ENCODE measurements at places on chromosomes 11 and 22. TPM values are rescaled to one million over a fixed set of nuclear protein-coding genes. Genes with fewer than 3 reads are reported as not detected.

Gene WBP2NL
- 0.13 TPM for total RNA-seq

Gene DGCR6
- 0.16 TPM for total RNA-seq

Gene PNPLA3
- 2.5 TPM for total RNA-seq

Gene HTATIP2
- total RNA-seq: 34.8 TPM

Gene PKP3
- 33.4 TPM for total RNA-seq

Gene TRIM34
- 5.0 TPM for total RNA-seq

Gene MLC1
- 0.04 TPM for total RNA-seq

Gene RELT
- total RNA-seq: 28.3 TPM

Gene GGT1
- 0.32 TPM for total RNA-seq

Gene SLC22A6
- not detected for total RNA-seq

Gene ALKBH8
- total RNA-seq: 13.8 TPM

Gene RIMBP3C
- not detected for total RNA-seq

Gene VWA5A
- 6.9 TPM for total RNA-seq

Gene ARHGAP8
- total RNA-seq: not detected

Gene MUC2
- total RNA-seq: 0.03 TPM

Gene RPUSD4
- 45.2 TPM for total RNA-seq

Gene ARHGEF12
- total RNA-seq: 40.9 TPM

Gene CRYBA4
- not detected for total RNA-seq

Gene CLCF1
- 19.9 TPM for total RNA-seq

Gene MOV10L1
- 0.11 TPM for total RNA-seq

Gene XNDC1N
- 9.7 TPM for total RNA-seq

Gene FADS3
- total RNA-seq: 74.2 TPM

Measured in A375 (cell line).